ENCODE measurements at places on chromosomes 4 and X. TPM values are rescaled to one million over a fixed set of nuclear protein-coding genes. Genes with fewer than 3 reads are reported as not detected.
A peak's percentile ranks its signal among the peaks of the same experiment; 100 is the strongest.

- no peak for DNase-seq
- no peaks in the 10 kb centered on the region for H3K4me1 ChIP-seq
- no peak overlapping the region for H3K4me3 ChIP-seq
Measured at GRCh38 chrX:152638443-152638904, 779 bp downstream of the GABRQ start.

DNA sequence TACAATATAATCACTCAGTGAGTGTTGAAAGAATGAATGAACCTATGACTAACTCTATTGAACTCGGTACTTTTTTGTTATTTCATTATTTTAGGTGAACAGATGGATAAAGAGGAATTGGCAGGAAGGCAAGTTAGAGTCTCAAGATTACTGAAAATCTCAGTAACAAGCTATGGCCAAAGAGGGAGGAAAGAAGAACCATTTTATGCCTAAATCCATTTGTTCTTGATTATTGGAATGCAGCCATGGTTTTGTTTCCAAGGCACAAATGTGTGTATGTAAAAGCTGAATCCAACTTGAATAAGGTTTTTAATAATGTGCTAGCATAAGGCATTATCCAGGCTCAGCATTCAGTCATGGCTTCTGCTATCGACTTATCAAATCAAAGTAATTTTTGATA lies 196.4 kb downstream of the DTHD1 start:
- no peak for DNase-seq
- H3K36me3 ChIP-seq: no peaks in the 10 kb centered on the region
- no peaks in the 10 kb centered on the region for H3K27me3 ChIP-seq
- H3K4me3 ChIP-seq: no peak overlapping the region
- no peaks in the 10 kb centered on the region for H3K4me1 ChIP-seq

DNA sequence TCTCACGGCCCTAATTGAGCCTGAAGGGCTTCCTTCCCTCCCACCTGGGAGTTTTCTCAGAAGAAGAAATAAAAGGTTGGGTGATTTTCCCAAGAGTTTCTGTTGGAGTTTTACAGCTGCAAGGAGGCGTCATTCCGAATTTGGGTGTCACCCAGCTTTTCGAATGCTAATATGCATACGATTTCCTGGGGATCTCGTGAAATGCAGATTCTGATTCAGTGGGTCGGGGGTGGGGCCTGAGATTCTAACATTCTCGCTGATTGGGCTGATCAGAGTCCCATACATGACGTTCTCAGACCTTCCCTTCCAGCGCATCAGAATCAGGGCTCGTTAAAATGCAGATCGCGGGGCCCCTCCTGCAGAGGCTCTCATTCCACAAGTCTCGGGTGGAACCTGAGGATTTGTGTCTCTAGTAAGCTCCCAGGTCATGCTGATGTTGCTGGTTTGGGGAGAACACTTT lies 125.8 kb upstream of the STX18 start:
- no peak overlapping the region for H3K27ac ChIP-seq
- H3K4me1 ChIP-seq: no peaks in the 10 kb centered on the region
- H3K27me3 ChIP-seq: no peaks in the 10 kb centered on the region
- DNase-seq: no peak
- no peaks in the 10 kb centered on the region for H3K36me3 ChIP-seq

DNA sequence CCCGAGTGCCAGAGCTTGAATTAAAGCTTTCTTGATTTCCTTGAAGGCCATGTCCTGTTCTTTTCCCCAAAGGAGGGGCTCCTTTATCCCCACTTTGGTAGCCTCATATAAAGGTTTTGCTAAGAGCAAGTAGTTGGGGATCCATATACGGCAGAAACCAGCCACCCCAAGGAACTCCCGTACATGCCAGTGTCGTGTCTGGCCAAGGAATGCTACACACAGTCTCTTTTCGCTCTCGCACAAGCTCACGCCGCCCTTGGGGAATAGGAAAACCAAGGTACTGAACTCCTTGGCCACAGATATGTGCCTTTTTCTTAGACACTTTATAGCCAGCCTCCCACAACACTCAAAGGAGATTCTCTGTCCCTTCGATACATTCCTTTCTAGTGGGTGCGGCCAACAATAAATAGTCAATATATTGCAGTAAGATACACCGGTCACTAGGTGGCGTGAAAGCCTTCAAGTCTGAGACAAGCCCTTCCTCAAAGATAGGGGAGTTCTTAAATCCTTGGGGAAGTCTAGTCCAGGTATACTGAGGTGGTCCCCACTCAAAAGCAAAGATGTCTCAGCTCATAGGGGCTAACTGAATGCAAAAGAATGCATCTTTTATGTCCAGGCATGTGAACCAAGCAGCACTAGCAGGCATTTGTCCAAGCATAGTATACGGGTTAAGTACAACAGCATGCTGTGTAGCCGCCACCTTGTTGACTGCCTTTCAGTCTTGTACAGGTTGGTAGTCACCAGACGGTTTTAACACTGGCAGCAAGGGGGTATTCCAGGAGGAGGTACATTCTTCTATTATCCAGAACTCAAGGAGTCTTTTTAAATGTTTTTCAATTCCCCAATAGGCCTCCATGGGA lies 57.8 kb upstream of the XAGE1B start:
- H3K4me3 ChIP-seq: no peak overlapping the region
- H3K27ac ChIP-seq: no peak overlapping the region
- H3K36me3 ChIP-seq: no peaks in the 10 kb centered on the region
- H3K4me1 ChIP-seq: no peaks in the 10 kb centered on the region
- no peak for DNase-seq

DNA sequence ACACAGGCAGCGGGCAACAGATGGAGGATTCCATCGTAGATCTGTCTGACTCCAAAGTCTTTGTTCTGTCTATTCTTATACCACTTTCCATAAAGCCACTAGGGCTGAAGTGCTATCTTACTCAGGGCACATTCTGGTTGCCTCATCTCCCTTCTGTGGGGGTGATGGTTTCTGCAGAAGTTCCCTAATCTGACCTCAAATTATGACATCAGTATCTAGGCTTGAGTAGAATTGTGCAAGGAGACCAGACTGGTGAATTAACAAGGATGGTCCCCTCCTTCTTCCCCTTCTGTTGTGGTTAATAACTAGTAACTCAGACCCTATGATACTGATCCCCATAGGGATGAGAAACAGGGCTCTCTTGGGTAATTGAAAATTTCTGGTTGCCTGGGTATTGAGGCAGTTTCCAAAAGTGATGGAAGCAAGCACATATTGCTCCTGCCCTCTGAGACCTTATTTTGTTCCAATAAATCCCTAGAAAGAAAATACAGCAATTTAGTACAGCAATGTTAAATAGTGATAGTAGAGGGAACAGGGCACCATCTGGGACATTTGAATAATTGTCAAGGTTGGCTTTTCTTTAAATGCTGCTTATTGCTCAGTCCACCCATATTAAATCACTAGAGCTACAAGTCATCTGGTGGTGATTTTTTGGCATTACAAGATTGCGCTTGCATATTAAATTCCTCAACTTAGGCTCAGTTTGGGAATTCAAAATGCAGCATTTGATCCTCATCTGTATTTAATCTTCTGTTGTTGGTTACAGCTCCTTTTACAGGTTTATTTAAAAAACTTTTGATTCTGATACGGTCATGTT lies 57.3 kb upstream of the AP1S2 start:
- no peaks in the 10 kb centered on the region for H3K36me3 ChIP-seq
- no peak overlapping the region for H3K4me3 ChIP-seq
- no peak for DNase-seq
- no peaks in the 10 kb centered on the region for H3K4me1 ChIP-seq
- no peaks in the 10 kb centered on the region for H3K27me3 ChIP-seq
- no peak overlapping the region for H3K27ac ChIP-seq

DNA sequence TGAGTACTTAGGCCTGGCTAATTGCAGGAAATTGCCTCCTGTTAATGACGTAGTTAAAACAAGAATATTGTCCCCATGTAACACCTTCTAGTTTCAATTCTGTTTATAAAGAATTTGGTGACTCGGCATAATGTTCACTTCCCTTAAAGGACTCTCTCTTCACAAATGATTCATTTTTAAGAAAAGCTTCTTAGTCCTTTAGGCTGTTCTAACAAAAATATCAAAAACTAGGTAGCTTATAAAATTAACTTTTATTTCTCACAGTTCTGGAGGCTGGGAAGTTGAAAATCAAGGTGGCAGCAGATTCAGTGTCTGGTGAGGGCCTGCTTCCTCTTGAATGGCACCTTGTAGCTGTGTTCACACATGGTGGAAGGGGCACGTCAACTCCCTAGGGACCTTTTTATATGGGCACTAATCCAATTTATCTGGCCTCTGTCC lies 23.8 kb downstream of the COL25A1 start:
- no peaks in the 10 kb centered on the region for H3K27me3 ChIP-seq
- H3K27ac ChIP-seq: no peak overlapping the region
- no peaks in the 10 kb centered on the region for H3K36me3 ChIP-seq

GRCh38 chrX:45689971-45690370 lies 489.3 kb upstream of the DIPK2B start:
- no peak overlapping the region for H3K27ac ChIP-seq
- H3K4me1 ChIP-seq: no peaks in the 10 kb centered on the region
- DNase-seq: no peak
- no peaks in the 10 kb centered on the region for H3K27me3 ChIP-seq

DNA sequence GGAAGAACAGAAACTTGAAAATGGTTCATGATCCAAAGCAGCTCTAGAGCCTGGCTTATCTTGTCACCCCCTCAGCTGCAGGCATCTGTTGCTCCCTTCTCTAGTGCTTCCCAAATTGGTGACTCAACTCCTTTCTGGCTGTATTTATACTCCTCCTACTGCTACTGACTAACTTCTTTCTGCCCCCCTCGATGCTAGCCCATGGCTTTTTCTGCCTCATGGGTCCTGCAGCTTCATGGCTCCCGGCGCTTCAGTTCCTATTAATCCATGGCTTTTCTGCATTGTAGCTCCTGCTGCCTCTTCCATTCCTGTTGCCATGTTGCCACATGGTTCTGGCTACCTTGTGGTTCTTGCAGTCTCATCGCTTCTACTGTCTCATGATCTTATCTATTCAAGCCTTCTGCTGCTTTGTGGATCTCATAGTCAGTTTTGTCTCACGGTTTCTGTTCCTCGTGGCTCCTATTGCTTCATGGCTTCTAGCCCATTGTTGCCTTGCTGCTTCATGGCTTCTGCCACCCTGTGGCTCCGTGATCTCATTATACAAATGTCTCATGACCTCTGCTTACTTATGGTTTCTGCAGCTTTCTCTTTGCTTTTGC lies 48.1 kb downstream of the SMC1A start:
- no peak for DNase-seq
- no peak overlapping the region for H3K4me3 ChIP-seq
- no peaks in the 10 kb centered on the region for H3K4me1 ChIP-seq
- no peaks in the 10 kb centered on the region for H3K27me3 ChIP-seq

- H3K4me3 ChIP-seq: no peak overlapping the region
- H3K4me1 ChIP-seq: peaks cover 40% of the 10 kb centered on the region
- H3K36me3 ChIP-seq: no peaks in the 10 kb centered on the region
- peak; percentile 45 for DNase-seq
- H3K27me3 ChIP-seq: no peaks in the 10 kb centered on the region
- H3K27ac ChIP-seq: peak overlapping the region; percentile 90
Measured at GRCh38 chr4:8192748-8193738, 6.0 kb upstream of the SH3TC1 start.

GRCh38 chrX:129316461-129316860 lies 206.8 kb downstream of the SMARCA1 start:
- no peaks in the 10 kb centered on the region for H3K27me3 ChIP-seq
- H3K4me3 ChIP-seq: no peak overlapping the region
- no peaks in the 10 kb centered on the region for H3K4me1 ChIP-seq
- no peaks in the 10 kb centered on the region for H3K36me3 ChIP-seq
- no peak overlapping the region for H3K27ac ChIP-seq

- DNase-seq: peak; percentile 32
- no peaks in the 10 kb centered on the region for H3K36me3 ChIP-seq
- no peak overlapping the region for H3K27ac ChIP-seq
- peaks cover 19% of the 10 kb centered on the region for H3K4me1 ChIP-seq
- no peaks in the 10 kb centered on the region for H3K27me3 ChIP-seq
- H3K4me3 ChIP-seq: peak overlapping the region; percentile 91
Measured at GRCh38 chr4:3531318-3531878, 824 bp downstream of the LRPAP1 start.

- no peak for DNase-seq
- H3K4me1 ChIP-seq: no peaks in the 10 kb centered on the region
- no peaks in the 10 kb centered on the region for H3K36me3 ChIP-seq
- H3K27me3 ChIP-seq: no peaks in the 10 kb centered on the region
- no peak overlapping the region for H3K27ac ChIP-seq
- no peak overlapping the region for H3K4me3 ChIP-seq
Measured at GRCh38 chrX:46257451-46257879, 287.8 kb downstream of the ZNF674 start.

GRCh38 chrX:47563801-47564315 lies 2.9 kb downstream of the ARAF start:
- H3K36me3 ChIP-seq: peaks cover 5% of the 10 kb centered on the region
- no peak overlapping the region for H3K27ac ChIP-seq
- DNase-seq: no peak

- peak overlapping the region; percentile 95 for H3K4me3 ChIP-seq
- H3K4me1 ChIP-seq: peaks cover 96% of the 10 kb centered on the region
Measured at GRCh38 chr4:76206222-76206942, 7.2 kb downstream of the SCARB2 start.

GRCh38 chrX:7205037-7205577 lies 57.2 kb upstream of the PUDP start:
- H3K4me3 ChIP-seq: no peak overlapping the region
- H3K36me3 ChIP-seq: no peaks in the 10 kb centered on the region
- DNase-seq: no peak
- H3K27me3 ChIP-seq: no peaks in the 10 kb centered on the region

- no peaks in the 10 kb centered on the region for H3K4me1 ChIP-seq
- no peak for DNase-seq
- no peak overlapping the region for H3K27ac ChIP-seq
- no peak overlapping the region for H3K4me3 ChIP-seq
- no peaks in the 10 kb centered on the region for H3K27me3 ChIP-seq
- no peaks in the 10 kb centered on the region for H3K36me3 ChIP-seq
Measured at GRCh38 chrX:112066813-112067212, 15.8 kb downstream of the TRPC5 start.

- no peak overlapping the region for H3K27ac ChIP-seq
- no peaks in the 10 kb centered on the region for H3K36me3 ChIP-seq
Measured at GRCh38 chr4:150230561-150230960, 152.3 kb downstream of the DCLK2 start.

DNA sequence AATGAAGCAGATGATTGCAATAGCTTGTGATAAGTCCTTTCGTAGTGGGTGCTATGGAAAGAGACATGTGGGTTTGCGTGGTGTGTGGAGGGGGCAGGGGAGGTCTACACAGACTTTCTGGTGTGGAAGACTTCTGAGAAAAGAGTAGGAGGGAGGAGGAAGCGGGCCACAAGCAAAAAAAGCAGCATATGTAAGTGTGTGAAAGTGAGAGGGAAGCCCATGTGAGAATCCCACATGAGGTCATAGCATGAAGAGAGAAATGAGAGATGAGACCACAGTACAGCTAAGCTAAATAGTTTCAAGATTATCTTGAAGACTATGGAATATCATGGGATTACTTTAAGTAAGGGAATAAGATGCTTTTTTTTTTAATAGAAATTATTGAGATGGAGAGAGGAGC lies 2039.9 kb upstream of the TENM3 start:
- H3K4me3 ChIP-seq: no peak overlapping the region
- H3K4me1 ChIP-seq: no peaks in the 10 kb centered on the region
- no peaks in the 10 kb centered on the region for H3K36me3 ChIP-seq
- DNase-seq: no peak
- H3K27me3 ChIP-seq: no peaks in the 10 kb centered on the region

GRCh38 chr4:24774452-24774851 lies 20.9 kb upstream of the SOD3 start:
- H3K4me1 ChIP-seq: no peaks in the 10 kb centered on the region
- H3K27ac ChIP-seq: no peak overlapping the region
- no peaks in the 10 kb centered on the region for H3K27me3 ChIP-seq
- H3K4me3 ChIP-seq: no peak overlapping the region
- no peak for DNase-seq
- H3K36me3 ChIP-seq: no peaks in the 10 kb centered on the region

PF4V1 gene
- not detected for total RNA-seq

PRKX gene
- total RNA-seq: 2.7 TPM

LRRC66 gene
- 0.95 TPM for total RNA-seq

KCND1 gene
- total RNA-seq: 0.18 TPM

CXCL3 gene
- total RNA-seq: 0.63 TPM

All from psoas muscle (tissue), 8 donors.